ENCODE measurements at places on chromosomes 12 and 14.
A peak's percentile ranks its signal among the peaks of the same experiment; 100 is the strongest.

DNA sequence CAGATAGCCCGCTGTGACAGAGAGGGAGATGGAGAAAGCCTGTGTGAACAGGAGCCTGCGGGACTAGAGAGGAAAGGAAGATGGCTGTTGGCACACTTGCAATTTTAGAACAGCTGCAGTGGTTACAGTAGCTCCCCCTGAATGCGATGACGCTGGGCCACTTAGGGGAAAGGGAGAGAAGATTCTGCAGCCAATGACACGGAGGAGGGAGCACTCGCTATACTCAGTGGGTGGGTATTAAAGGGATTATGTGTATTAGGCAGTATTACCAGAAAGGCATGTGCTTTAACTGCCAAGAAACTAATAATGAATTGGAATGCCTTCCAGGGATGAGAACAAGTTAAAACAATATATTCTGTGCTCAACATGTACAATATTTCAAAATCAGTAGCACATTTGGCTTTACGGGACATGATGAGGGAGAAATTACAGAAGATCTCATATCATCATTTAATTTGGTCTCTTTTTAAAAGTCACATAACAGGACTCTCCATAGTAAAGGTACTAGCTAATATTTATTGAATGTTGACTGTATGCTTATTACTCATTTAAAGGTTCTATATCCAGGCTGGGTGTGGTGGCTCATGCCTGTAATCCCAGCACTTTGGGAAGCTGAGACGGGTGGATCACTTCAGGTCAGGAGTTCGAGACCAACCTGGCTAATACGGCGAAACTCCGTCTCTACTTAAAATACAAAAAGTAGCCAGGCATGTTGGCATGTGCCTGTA is 35.9 kb upstream of the FOS start:
- DNase-seq, result no peak

- DNase-seq, result no peak
Observed at GRCh38 chr12:84692071-84692470, 220.5 kb downstream of the SLC6A15 start.

DNA sequence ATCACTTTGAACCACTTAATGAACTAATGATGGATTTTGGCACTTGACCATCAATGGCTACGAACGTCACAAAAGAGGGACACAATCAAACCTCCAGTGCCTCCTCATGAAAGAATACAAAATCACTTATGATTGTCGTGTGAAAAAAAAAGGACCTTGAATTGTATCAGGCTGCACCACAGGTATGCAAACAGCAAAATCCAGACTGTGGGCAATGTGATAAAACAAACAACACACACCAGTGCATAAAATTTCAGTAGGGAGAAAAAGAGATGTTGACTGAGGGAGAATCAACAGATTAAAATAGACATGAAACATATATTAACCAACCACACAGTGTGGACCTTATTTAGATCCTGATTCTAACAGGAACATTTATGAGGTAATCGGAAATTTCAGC is 2.6 kb downstream of the TSPAN8 start:
- no peak for DNase-seq

DNA sequence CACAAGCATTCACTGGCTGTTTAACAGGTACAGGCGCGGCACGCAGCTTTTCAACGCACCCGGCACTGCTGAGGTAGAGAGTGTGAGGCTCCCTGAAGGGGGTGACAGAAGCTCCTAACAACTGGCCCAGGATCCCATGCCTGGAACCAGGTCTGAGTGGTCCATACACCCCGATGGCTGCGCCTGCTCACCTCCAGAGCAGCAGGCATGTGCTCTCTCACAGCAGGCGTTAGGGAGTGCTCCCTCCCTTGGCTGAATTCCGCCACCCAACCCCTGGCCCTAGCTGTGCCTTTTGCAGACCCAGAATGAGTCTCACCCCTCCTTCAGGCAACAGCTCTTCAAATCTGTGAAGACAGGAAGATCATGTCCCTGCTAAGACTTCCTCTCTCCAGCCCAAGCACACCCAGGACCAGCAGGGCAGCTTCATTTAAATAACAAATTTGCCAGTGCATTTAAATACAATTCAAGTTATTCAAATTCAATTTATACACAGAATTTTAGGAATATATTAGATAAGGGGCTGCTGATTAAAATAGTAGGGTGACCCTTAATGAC is 86.0 kb downstream of the SETD3 start:
- DNase-seq, result no peak

DNA sequence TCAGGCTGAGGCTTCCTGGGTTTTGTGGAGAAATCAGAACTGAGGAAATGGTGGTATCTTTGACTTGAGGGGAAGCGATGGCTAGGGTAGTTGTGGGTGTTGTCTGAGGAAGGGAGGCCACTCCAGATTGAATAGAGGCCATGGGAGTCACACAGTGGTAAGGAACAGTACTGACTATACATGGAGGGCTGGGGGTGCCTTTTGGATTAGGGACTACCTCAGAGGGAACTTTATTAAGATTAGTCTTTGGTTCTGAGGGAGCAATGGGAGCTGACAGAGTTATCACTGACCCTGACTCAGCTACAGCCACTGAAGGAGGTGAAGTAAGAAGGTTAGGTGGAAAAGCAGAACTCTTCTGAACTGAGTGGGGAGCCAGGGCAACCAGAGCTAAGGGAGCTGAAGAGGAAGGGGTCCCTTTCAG is 4.4 kb downstream of the NACA start:
- DNase-seq, result no peak

- DNase-seq, result no peak
Observed at GRCh38 chr14:38038171-38038570, 169.5 kb upstream of the SSTR1 start.

GRCh38 chr14:68792678-68792978 is 239 bp downstream of the ZFP36L1 start:
- DNase-seq, result no peak

DNA sequence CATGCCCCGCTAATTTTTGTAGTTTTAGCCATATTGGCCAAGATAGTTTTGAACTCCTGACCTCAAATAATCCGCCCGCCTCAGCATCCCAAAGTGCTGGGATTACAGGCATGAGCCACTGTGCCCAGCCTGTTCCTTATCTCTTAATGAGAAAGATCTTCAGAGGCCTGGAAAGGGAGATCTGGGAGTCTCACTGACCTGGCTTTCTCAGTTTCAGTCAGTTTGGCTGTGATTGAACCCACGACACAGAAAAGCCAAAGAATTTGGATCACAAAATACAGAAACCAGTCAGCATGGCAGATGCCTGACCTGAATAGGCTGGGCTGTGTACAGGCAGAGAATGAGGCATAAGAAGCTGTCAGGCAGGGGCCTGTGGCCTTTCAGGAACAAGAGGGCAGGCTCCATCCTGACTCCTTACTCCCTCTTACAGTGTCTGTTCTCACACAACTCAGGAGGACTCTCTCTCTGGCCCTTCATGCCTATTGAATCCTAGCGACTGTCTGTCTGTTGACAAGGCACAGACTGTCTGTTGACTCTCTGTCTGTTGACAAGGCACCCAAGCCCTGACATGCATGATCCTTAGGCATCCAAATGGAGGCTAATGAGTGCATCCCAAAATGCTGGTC is 366.5 kb upstream of the CCDC196 start:
- DNase-seq, result no peak

DNA sequence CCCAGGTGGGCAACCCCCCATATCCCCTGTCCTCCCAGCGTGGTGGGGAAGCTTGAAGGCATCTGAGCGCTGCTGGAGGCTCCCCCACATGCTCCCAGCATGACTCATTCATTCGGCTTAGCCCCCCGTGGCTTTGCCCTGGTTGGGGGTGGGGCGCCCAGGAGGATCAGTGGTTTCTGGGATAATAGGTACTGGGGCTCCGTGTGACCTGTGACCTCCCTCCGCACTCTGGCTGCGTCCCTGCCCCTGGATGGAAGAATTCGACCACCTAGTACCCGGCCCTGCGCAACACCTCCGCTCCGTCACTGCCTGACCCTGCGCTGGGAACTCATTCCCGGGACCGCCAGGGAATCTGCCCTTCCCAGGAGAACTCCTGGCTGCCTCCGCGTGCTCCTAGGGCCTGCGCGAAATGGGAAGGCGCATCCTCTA is 120.1 kb downstream of the AACS start:
- no peak for DNase-seq

DNA sequence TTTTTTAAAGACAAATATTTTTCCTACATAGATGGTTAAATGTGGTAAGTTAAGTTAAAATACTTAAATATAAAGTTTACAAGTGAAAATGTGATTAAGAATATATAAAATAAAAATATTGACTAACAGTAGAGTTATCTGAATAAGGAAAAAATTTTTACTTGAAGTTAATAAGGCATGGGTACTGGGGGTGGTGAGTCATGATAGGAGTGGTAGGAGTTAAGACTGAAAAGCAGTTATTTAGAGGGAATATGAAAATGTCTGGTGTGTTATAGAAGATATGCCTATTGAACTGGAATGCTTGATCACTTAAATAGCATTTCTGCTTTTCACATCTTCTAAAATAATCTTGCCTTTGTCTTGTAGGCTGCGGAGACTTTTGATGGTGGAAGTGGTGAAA is 68.7 kb downstream of the CCDC91 start:
- no peak for DNase-seq

DNA sequence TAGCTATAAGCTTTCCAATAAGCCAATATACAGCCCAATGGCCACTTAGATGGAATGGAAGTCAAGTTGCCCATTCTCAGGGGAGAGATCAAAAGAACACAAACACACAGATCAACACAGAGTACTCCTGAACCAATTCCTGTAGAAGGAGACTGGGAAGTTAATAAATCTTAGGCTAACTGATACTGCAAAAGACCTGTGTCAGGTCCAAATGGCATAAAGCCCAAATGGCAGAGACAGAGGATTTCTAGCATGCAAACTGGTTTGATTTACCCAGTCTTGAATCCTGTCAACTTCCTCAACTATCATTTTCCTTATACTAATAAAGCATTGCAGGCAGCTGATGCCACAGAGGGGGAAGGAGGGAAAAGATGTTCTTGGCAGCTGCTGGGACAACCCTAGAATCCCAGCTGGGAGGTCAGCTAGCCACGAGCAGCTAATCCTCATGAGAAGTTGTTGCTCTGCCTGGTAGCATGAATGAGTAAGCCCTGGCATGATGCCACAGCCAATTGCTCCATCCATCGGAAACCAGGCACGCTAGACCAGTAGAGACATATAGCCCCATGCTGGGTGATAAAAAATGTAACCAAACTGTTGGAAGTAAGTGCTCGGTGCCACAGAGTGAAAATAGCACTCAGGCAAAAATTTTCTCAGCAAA is 26.2 kb downstream of the ANG start:
- no peak for DNase-seq

GRCh38 chr14:101475456-101476257 is 85.6 kb upstream of the DIO3 start:
- DNase-seq, result peak; percentile 6

GRCh38 chr12:98211909-98212695 is 303.3 kb upstream of the TMPO start:
- DNase-seq, result no peak

DNA sequence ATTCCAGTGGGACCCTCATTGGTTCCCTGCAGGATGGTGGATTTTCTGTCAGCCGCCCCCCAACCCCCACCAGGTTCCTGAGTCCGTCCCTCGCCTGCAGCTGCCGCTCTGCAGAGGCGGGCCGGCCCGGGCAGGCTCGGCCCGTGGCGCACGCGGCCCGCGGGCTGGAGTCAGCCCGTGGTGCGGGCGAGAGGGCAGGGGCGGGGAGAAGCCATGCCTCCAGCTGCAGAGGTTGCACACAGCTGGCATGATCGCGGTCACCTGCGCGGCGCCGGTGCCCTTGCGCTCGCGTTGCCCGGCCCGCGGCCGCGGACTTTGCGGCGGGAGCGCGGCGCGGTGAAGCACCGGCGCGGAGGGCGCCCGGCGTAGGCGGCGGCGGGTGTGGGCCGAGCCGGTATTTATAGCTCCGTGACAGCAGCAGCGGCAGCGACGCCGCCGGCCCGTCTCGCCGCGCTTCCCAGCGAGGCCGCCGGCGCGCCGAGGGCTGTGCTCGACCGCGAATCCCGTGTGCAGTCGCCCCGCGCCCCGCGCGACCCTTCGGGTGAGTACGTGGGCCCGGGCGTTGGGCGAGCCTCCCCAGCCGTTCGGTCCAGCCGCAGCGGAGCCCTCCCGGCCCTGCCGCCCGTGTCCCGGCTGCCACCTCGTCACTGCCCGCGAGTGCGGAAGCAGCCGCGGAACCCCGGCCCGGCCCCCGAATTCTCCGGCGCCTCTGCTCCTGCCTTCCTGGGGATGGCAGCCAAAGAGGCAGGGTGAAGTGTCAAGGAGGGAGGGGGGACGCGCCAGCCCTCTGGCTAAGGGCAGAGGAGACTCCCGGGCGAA is at the start of gene TMEM117:
Gene TMEM117 (plus strand): TSS at position 426 of the 819 bp plus-strand sequence.
- DNase-seq, result peak; percentile 58

DNA sequence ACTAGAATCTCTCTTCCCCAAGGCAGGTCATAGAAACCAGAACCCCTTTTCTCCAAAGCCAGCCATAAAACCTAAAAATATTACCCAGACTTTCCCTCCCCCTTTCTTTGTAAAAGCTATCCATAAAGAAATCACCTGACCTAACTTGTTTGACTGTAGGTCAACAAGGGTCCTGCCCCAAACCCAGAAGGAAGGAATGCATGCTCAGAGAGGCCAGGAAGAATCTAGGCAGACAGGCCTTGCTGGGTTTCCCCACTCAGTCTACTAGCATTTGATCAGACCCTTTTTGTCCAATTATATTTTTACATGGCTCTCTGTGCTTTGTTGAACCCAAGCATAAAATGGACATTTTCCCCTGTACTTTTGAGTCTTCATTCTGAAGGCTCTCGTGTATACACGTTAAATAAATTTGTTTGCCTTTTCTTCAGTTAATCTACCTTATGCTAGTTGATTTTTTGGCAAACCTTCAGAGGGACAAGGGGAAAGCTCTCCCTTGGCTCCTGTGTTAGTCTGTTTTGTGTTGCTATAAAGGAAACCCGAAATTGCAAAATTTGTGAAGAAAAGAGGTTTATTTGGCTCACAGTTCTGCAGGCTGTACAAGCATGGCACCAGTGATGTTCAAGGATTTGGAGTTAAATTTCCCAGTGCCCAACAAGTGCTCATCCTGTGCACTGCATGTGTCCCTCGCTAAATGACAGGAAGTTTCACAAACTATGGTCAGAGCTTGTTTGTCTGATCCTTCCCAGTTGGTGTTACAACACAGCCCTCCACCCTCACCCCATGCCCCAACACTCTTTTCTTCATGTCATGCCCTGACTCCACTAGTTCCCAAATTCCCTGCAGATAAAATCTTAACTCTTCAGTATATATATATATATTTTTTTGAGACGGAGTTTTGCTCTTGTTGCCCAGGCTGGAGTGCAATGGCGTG is 14.2 kb upstream of the RASSF3 start:
- DNase-seq, result no peak

DNA sequence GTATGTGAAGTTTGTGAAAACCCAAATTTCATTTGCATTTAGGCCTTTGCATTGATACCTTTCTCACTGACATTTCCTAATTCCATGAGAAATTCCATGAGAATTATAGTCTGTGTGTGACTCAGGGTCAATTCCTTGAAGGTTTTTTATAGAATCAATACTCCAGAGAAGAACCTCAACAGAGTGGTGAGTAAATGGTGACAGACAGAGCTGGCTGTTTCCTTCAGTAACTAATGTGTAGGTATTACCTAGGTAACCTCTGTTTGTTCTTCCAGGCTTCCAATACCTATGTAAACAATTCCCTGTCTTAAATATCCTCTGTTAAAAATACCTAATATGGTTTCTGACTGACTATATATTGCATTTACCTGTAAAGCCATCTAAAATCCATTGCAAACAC is 117.0 kb downstream of the TTC8 start:
- no peak for DNase-seq
